Natural killer cell (primary cell): ENCODE measurements at places on chromosomes 2 and 18. TPM values are rescaled to one million over a fixed set of nuclear protein-coding genes. Genes with fewer than 3 reads are reported as not detected.

The CAPG gene
- 19.3 TPM for total RNA-seq

The MEP1B gene
- not detected for total RNA-seq

The DSEL gene
- 0.12 TPM for total RNA-seq

The ABHD1 gene
- 1.2 TPM for total RNA-seq
